ENCODE measurements at places on chromosomes 7 and 10. TPM values are rescaled to one million over a fixed set of nuclear protein-coding genes. Genes with fewer than 3 reads are reported as not detected.

SPDYE16 gene
- total RNA-seq, result not detected

FBXW4 gene
- 22.6 TPM for total RNA-seq

MMP21 gene
- not detected for total RNA-seq

INPP5A gene
- 17.3 TPM for total RNA-seq

GSAP gene
- 2.8 TPM for total RNA-seq

VWDE gene
- total RNA-seq, result 0.31 TPM

COL26A1 gene
- total RNA-seq, result 0.35 TPM

EPDR1 gene
- total RNA-seq, result 70.4 TPM

LEP gene
- not detected for total RNA-seq

TRPV5 gene
- total RNA-seq, result not detected

HACD1 gene
- total RNA-seq, result 56.4 TPM

CRTAC1 gene
- total RNA-seq, result 1.7 TPM

NXPH1 gene
- total RNA-seq, result not detected

OR6B1 gene
- total RNA-seq, result not detected

PTF1A gene
- not detected for total RNA-seq

GRM8 gene
- not detected for total RNA-seq

SPDYE9 gene
- not detected for total RNA-seq

BCL7B gene
- 71.7 TPM for total RNA-seq

PALS2 gene
- 19.6 TPM for total RNA-seq

SPAM1 gene
- total RNA-seq, result not detected

BLNK gene
- total RNA-seq, result not detected

FZD1 gene
- 2.5 TPM for total RNA-seq

Measured in A549 treated with CpdA at 1 μM for 4 hours (cell line).